ENCODE measurements at places on chromosomes 2 and 18.

DNA sequence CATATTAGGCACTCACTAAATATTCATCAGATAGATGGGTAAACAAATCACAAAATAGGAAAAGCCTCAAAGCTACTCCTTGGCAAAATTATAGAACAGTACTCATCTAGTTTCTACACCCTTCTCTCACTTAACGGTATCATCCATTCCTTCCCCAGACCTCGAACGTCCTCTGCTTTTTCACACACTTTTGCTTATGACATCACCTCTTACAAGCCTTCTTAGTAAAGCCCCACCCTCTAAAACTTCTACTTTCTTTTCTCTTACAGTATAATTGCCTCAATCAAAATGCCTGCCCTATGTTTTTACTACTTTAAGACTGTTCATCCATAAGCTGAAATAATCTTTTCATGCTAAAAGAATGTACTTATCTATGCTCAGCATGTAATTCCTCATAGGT is 8.1 kb downstream of the CHN1 start:
- DNase-seq, result peak; percentile 16

DNA sequence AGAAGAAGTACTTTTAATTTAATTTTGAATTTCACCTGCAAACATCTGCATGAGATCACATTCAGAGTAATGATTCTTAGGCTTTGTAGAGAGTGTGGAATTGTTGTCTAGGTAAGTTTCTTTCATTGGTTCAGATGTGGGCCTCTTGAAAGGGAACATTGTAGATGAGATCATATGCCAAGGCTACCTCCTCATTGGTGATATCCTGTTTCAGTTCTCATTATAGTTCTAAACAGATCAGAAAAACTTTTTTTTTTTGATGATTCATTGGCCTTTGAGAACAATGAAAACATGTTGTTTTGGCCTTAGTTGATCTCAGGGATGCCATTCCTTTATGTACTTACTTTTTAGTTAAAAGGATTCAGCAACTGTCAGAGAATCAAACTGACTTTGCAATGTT is 44.5 kb downstream of the EML6 start:
- DNase-seq, result peak; percentile 52

- no peak for DNase-seq
These were observed 138.1 kb downstream of the DTNA start for GRCh38 chr18:34848156-34848555.

- no peak for DNase-seq
These were observed 555.2 kb downstream of the STK39 start for GRCh38 chr2:167692191-167692590.

GRCh38 chr2:42961385-42961811 is 169.0 kb upstream of the HAAO start:
- DNase-seq, result peak; percentile 81

GRCh38 chr18:29823671-29824070 is 1218.9 kb downstream of the DSC3 start:
- no peak for DNase-seq

GRCh38 chr2:103287746-103288145 is 525.9 kb downstream of the TMEM182 start:
- DNase-seq, result no peak

DNA sequence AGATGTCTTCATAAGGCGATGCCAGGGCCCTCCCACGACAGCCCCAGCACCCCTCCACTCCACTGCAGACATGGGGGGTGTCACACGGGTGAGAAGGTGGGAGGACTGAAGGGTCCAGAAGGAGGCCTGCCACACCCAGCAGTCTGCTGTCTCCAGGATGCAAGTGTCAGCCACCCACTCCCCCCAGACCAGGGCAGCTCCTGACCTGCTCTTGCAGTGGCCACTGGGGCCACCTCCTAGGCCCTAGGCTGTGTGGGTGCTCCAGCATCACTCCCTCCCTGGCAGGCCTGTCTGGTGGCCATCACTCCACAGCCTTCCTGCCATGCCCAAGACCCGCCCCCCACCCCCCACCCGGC is 171.0 kb downstream of the CELF4 start:
- no peak for DNase-seq

GRCh38 chr18:76161983-76162382 is 333.1 kb downstream of the ZNF516 start:
- no peak for DNase-seq

- peak; percentile 5 for DNase-seq
These were observed 865.1 kb upstream of the VRK2 start for GRCh38 chr2:57181315-57182038.

DNA sequence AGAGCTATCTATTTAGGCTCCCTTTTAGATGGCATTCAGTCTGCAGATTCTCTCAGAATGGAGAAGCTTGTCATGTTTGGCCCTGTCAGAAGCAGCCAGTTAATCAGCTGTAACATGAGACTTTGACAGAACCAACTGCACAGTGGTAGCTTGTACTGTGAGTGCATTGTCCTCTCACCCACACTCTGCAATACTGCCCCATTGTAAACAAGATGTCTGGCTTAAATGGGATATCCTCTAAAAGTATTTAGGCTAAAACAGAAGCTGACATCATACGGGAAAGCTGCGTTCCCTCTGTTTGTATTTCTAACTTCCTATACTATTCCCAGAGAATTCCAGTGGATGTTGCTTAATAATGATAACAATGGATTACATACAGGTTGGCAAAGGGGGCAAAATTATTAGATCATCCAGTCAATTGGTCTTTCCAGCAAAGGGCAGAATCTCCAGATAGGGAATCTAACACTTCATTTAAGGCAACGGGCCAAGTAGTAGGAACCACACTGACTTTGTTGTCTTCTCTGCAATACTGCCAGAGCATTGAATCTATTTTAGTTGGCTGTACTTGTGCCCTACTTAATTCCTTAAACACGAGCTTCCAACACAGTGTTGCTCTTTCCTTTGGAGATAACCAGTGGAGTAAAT is 15.4 kb upstream of the STAT4 start:
- DNase-seq, result peak; percentile 77

DNA sequence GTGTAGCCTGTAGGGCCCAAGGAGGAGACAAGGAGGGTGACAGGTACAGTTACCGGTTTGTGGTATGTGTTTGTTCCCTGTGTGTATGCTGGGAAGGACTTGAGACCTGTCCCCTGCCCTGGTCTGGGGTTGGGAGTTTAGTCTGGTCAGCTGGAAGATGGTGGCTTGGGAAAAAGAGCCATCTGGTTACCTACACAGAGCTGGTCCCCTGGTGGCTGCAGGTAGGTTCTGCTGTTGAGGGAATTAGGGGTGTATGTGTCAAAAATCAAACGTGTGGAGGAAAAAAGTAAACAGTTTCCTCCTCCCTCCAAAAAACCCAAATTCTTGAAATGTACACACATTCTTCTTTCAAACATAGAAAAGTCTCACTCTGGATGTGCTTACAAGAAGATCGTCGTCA is 24.3 kb downstream of the PTMA start:
- DNase-seq, result no peak

- no peak for DNase-seq
These were observed 3.6 kb upstream of the ONECUT2 start for GRCh38 chr18:57431467-57432080.

- DNase-seq, result no peak
These were observed 99.1 kb upstream of the NEUROD1 start for GRCh38 chr2:181779288-181780021.

- no peak for DNase-seq
These were observed 10.4 kb downstream of the SERPINB12 start for GRCh38 chr18:63552581-63552980.

GRCh38 chr2:24816884-24817283 is 23.7 kb downstream of the CENPO start:
- peak; percentile 91 for DNase-seq

GRCh38 chr2:148614322-148615049 is 30.1 kb upstream of the EPC2 start:
- DNase-seq, result peak; percentile 23

DNA sequence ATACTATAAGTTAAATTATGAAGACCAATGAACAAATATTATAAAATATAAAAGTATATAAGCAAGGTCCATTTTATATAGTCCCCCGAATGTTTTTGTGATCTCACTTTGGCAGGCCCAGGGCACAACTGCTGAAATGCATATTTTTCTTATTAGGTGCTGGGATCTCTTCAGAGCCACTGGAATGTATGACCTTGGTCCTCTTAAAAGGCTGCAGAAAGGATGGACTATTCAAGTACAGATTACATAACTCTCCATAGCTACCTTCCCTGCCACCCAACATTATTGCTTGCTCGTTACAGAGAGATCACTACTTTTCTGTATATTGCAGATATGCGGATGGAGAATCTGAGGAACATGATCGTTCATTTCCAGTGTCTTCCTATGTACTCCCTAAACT is 925.6 kb upstream of the CELF4 start:
- DNase-seq, result no peak

- no peak for DNase-seq
These were observed 70.6 kb downstream of the MBP start for GRCh38 chr18:77061946-77062517.

DNA sequence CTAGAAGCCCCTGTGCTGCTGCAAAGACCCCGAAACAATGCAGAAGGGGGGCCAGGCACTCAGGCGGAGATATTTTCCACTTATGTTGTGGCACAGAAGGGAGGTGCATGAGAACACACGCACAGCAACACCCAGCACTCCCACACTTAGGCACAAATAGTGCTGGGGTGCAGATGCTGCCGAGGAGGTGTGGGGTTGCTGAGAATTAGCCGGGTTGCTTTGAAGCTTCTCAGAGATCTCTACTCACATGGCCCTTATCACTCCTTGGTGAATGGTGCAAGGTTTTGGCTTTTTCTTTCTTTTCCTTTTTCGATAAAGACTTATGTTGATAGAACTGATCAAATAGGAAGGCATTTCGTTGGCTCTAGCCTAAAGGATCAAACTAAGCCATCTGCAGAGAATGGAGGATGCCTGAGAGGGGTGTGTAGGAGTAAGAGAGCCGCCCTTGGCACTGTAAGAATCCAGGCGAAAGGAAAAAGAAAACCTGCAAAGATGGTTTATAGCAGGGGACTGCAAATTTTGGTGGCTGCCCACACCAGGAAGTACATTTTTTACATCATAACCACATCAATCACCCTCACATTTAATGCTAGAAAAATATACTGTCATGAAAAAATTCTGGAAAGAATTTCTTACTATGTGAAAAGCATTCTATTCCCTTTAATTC is 27.9 kb upstream of the FHL2 start:
- DNase-seq, result no peak

DNA sequence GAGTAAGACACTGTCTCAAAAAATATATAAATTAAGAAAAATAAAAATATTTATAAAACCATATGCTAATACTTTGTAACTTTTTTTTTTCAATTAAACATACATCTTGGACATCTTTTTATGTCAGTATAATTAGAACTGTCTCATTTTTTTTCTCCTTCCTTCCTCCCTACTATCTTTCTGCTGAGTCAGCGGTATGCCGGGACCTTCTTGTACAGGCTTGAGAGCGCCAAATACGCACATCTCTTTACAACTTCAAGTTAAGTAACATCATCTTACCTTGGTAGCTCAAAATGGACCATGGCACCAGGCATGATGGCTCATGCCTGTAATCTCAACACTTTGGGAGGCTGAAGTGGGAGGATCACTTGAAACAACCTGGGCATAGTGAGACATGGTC is 153.4 kb downstream of the FAM161A start:
- no peak for DNase-seq

- DNase-seq, result peak; percentile 34
These were observed 68.9 kb downstream of the PLCL1 start for GRCh38 chr2:197873293-197873701.

- peak; percentile 79 for DNase-seq
These were observed 20.6 kb downstream of the EVA1A start for GRCh38 chr2:75539955-75540716.

- no peak for DNase-seq
These were observed 753 bp downstream of the ITPRIPL1 start for GRCh38 chr2:96325884-96326255.

DNA sequence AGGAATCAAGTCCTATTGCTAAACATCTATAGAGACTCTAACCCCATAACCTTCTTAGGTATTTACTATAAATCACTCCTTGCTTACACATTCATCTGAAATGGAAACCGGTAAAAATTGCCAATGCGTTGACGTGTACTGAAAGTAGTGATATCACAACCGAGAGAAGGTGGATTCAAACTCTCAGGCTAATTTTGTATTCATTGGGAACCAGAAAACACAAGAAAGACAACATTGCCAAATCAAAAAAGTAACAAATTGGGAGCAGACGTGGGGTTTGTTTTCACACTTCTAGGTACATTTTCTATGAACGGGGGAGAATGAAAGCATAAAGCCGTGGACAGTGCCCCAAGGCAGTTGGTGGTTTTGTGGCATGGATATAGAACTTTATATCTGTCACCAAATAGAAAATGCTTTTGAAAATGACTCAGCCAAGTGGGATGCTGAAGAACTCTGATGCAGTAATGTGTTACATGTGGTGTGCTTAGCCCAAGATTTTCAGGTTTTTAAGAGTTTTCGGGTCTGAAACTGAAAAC is 155.1 kb upstream of the RASGRP3 start:
- DNase-seq, result peak; percentile 75

DNA sequence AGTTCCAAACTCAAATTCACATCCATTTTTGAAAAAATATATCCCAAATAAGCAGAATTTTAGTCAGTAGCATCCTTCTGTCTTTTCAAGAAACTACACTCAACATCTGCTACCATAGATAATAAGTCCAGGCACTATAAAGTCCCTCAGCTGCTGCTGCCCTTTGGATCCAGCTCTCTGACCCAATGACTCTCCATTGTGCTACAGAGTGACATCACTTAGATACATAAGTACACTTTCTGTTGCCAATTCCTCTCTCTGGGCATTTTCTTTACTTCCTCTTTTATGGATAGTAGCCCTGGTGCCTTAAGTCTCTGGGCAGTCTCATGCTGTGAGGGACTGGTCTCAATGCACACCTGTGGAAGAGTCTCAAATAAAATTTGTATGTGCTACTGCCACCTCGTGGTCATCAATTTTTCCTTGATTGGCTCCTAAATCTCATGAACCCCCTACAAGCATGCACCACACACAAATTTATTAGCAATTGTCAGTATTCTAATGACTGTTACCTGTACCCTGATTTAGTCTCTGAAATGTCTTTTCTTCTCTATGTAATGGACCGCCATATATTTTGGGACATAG is 219.2 kb downstream of the LRP1B start:
- DNase-seq, result peak; percentile 1

- DNase-seq, result peak; percentile 15
These were observed 24.2 kb upstream of the ARL5A start for GRCh38 chr2:151852260-151853069.

- no peak for DNase-seq
These were observed 79.6 kb downstream of the EFEMP1 start for GRCh38 chr2:55843994-55844345.

DNA sequence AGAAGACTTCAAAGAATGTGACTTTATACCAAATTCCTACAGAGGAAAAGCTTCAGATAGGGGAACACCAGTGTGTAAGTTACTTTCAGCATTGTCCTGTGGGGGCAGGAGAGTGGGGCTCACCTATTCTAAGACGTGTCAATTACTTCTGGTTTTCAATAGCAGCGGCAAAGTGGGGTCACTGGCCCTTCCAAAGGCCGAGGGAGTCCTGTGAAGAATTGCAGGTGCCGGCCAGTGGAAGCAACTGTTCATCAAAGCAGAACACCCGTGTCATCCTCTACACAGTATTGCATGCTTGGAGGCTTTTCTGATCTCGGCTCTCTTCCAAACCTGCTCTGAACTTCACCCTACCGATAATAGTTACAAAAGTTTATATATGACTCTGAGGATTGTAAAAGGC is 1176.5 kb upstream of the TMEFF2 start:
- DNase-seq, result no peak

- DNase-seq, result no peak
These were observed 24.4 kb downstream of the FBXO15 start for GRCh38 chr18:74123200-74123599.
